ENCODE measurements at places on chromosomes 2 and 18. TPM values are rescaled to one million over a fixed set of nuclear protein-coding genes. Genes with fewer than 3 reads are reported as not detected.
A peak's percentile ranks its signal among the peaks of the same experiment; 100 is the strongest.

GRCh38 chr2:80329491-80329890 is 24.9 kb upstream of the LRRTM1 start:
- no peak for DNase-seq

DNA sequence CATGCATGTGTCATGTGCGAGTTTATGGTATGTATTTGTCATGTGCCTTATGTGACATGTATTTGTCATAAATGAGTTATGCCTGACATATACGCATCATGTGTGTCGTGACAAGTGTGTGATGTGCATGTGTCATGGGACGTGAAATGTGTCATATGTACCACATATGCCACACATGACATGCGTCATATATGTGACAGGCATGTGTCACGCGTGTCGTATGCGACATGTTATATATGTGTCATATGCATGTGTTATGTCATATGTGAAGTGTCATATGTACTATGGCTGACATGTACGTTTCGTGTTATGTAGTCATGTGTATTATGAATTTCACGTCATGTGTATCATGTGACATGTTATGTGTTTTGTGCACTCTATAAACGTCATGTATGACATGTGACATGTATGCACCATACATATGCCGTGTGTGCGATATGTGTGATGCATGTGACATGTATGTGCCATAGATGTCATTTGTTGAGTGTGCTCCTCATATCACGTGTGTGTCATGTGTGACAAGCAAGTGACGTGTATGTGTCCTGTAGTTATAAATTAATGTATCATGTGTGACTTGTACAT is 2152.3 kb upstream of the PIK3C3 start:
- no peak for DNase-seq

GRCh38 chr18:21117409-21118131 is 6.0 kb upstream of the ROCK1 start:
- DNase-seq: no peak

Gene PCBP1
- 297 TPM for total RNA-seq

DNA sequence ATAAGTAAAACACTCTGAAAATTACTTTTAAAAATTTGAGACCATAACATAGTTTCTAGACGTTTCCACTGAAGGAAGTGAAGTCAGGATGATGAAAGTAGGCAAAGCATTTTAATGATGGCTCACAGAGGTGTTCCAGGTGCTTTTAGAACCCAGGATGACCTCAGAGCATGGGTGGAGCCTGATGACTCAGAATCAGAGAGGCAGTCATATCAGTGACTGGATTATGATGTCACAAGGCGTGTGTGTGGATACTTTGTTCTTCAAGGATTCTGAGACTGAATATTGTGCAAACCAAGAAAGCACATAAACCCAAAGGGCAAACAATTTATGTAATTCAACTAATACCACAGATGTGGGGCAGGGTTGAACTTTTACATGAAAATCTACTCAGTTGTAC is 208.0 kb upstream of the FBXO11 start:
- no peak for DNase-seq

Gene CFAP53
- total RNA-seq: 2.3 TPM

DNA sequence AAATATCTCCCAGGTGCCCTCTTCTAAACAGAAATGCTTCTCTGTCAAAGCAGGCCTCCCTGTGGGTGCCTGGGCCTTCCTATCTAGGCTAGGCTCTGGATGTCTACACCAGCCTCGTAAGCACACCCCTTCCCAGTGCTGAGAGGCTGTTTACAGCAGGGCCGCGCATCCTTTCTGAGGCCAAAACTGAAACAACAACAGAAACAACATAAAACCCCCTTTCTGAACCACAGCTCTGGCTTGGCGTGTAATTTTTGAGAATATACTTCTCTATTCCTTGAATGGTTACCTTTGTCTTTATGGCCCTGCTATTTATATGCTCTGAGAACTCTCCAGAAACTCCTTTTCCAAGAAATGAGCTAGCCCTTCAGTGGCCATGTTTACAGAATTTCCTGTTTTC is 118.4 kb downstream of the BCL2L11 start:
- no peak for DNase-seq

Gene MAP2
- 26.2 TPM for total RNA-seq

Gene TTN
- 26.1 TPM for total RNA-seq

Gene SCN2A
- total RNA-seq: 0.50 TPM

- peak; percentile 28 for DNase-seq
Measured at GRCh38 chr2:10984418-10985135, 72.8 kb downstream of the KCNF1 start.

GRCh38 chr2:17719562-17720371 is 33.8 kb downstream of the SMC6 start:
- DNase-seq: no peak

Gene LYG2
- total RNA-seq: not detected

- no peak for DNase-seq
Measured at GRCh38 chr18:28905509-28905908, 728.6 kb upstream of the CDH2 start.

Gene AQP4
- total RNA-seq: 168 TPM

- no peak for DNase-seq
Measured at GRCh38 chr2:136392897-136393505, 275.1 kb upstream of the CXCR4 start.

GRCh38 chr2:71496156-71496770 is 42.9 kb downstream of the DYSF start:
- DNase-seq: no peak

DNA sequence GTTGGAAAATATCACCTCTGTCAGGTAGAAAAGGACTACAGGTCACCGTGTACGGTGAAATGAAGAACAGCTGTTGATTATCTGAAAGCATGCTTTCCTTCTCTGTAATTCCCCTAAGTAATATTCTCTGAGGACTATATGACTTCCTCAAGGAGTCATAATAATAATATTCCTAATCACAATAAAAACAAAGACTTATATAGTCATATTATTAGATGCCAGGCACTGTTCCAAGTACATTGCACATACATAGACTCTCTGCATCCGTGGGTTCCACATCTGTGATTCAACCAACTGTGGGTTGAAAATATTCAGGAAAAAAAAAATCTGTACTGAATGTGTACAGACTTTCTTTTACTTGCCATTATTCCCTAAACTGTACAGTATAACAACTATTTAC is 512.4 kb upstream of the ID2 start:
- DNase-seq: no peak

Gene TXNDC2
- total RNA-seq: 0.09 TPM

- DNase-seq: no peak
Measured at GRCh38 chr2:102120701-102121159, 21.8 kb upstream of the IL1R1 start.

Gene NXPH2
- total RNA-seq: not detected

DNA sequence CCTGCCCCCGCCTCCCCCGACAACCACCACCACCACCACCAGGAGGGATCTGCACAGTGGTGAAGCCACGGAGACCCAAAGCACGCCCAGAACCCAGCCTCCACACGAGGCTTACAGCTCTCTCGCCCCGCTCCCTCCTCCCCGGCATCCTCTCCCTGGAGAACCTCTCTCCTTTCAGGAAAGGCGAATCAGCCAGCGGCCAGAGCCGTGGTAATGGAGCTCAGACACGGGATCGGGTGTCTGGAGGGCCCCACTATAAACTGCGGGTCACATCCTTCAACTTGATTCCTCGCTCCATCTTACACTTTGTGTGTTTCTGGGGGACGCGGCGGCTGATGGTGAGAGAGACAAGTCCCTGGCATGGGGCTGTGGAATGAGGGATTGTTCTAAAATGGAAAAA is 271.5 kb upstream of the SIX2 start:
- DNase-seq: no peak

Gene LRPPRC
- total RNA-seq: 80.1 TPM

GRCh38 chr2:75657798-75658197 is 11.2 kb downstream of the MRPL19 start:
- no peak for DNase-seq

Gene ACVR1
- total RNA-seq: 37.7 TPM

DNA sequence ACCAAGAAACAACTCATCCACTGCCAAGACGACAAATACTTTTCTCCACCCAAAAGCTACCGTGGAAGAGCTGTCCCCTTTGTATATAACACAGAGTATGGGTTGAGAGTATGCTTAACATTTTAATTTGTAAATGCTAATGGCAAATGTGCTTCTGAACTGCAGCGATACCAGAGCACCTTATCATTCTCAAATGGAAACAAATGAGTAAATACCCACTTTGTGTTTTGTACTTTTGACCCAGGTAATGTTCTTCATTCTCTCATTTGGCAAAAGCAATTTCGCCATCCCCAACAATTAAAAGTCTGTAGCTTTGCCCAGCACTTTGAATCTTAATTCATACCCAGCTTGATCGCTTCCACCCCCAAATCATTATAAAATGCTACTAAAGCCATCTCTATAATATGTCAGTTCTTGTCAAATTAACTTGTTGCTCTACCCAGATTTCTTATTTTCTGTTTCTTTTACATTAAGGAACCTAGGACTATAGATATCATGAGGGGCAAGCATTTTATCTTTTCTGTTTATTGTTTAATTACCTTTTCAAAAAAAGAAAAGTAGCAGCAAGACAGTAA is 6.2 kb upstream of the POU3F3 start:
- DNase-seq: no peak

DNA sequence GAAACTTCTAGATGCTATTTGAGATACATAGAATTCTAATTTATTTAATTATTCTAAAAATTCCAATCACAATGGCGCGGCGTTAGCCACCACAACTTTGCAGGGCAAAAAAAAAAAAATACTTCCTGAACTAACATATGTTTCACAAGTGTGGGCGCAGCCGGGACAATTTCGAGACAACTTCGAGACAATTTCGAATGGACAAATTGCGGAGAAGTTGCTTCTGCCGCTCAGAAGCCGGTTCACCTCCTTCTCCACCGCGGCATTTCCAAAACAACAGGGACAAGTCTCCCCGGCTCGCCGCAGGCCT is 842 bp downstream of the PAX3 start:
- DNase-seq: no peak

Gene XDH
- 0.05 TPM for total RNA-seq

GRCh38 chr2:65435625-65436168 is 3.3 kb upstream of the SPRED2 start:
- peak; percentile 93 for DNase-seq

DNA sequence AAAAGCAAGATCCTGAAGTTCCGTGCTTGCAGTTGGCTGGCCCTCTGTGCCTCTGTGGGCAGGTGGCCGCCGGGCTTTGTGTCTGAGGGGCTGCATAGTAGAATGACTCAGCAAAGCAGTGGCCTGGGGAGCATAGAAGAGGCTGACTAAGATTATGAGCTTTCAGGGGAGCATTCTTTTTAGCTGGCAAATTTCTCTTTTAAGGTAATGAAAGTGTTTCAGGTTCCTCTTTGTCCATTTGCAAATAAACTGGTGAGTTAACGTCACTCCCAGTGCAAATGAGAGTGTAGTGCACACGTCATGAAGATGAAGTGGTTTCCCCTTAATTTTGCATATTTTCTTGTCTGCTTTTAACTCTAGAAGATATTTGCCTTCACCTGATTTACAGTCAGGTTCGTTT is 98.6 kb downstream of the BCL2L11 start:
- DNase-seq: no peak

GRCh38 chr2:64595397-64596176 is 58.1 kb downstream of the SERTAD2 start:
- no peak for DNase-seq

Gene NFU1
- 38.2 TPM for total RNA-seq

DNA sequence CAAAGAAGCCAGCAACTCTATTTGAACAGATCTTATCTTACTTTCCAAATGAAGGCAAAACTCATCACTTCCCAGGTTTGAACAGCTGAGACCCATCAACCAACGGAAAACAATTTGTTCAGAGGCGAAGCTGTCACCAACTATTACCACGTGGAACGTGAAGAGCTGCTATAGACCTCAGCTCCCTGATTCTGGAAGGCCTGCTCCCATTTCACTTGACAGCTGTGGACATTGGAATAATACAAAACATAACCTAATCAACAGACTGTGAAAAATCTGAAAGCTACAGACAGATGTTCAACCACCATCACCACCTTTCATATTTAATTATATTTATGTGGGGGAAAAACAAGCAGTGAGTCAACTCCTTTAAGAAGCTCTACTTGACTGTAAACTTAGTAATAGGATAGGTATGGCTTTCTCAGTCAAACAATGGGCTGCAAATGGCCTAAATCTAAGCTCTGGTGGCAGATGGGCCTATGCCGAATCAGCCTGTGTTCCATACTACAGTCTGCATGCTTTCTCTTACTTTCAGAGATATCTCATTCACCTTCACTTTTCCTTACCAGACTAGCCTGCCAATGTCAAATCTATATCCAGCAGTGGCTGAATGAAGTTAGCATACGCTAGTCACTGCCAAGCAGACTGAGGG is 896.4 kb downstream of the TDRD15 start:
- no peak for DNase-seq

GRCh38 chr2:232833830-232834229 is 36.2 kb upstream of the SNORC start:
- no peak for DNase-seq

DNA sequence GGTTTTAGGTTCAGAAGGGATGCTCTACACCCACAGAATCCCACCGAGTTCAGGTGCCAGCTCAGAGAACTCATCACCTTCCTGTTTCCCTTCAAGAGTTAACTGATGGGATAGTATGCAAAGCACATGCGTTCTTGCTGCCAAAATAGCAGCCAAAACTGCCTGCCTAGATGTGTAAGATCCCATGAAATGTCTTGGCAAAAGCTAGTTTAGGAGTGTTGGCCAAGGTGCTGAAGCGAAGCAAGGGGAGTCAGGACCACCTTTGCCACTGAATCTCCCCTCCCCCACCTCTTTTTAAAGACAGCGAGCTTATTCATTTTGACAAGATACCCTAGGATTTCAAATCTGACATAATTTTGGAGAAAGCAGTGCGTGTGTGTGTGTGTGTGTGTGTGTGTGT is 2.1 kb downstream of the DOCK10 start:
- no peak for DNase-seq

DNA sequence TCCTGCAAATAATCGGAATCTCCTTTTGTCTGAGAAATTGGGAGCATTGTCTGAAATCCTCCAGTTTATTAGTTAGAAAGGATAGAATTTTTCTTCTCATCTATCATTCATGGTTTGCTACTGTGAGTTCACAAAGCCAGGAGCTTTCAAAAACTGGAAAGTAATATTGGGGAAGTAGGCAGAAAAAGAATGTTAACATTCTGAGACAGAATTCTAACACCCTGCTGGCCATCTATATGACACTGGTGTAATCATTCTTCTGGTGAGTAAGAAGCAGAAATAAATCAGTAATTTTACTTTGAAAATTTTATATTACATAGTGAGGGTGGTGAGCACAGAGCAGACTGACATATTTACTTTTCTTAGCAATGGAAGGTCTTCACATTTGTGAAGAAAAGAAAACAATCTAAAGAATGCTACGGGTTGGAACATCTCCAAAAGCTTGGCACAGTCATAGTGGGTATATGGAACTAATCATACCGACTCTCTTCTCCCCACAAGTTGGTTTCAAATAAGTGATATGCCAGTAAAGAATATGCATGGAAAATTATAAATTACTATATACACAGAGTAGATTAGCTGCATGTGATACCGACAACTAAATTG is 344.9 kb downstream of the LPIN1 start:
- no peak for DNase-seq

Gene KCNJ3
- total RNA-seq: not detected

- no peak for DNase-seq
Measured at GRCh38 chr2:45585267-45585861, 25.7 kb downstream of the SRBD1 start.

Gene DOK6
- 5.3 TPM for total RNA-seq
